ENCODE measurements at places on chromosomes 7 and 10.

DNA sequence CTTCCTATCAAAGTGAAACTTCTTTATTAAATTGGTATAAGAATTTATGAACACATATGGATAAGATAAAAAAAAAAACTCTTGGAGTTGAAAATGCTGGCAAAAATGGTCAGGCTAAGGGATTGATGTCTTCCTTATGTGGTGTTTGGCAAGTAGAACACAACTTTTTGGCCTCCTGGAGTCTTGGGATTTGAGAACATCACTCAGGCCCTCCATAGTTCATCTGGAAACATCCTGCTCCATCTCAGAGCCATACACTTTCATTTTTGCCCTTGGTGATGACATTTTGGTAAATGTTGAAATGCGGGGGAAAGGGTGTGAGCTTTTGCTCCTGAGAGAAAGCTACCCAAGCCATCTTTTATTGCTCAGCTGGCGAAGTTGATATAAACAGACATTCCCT lies 27.5 kb upstream of the BTBD16 start:
- DNase-seq: no peak

- peak; percentile 13 for DNase-seq
Observed at GRCh38 chr7:117164620-117165019, 158.2 kb downstream of the WNT2 start.

DNA sequence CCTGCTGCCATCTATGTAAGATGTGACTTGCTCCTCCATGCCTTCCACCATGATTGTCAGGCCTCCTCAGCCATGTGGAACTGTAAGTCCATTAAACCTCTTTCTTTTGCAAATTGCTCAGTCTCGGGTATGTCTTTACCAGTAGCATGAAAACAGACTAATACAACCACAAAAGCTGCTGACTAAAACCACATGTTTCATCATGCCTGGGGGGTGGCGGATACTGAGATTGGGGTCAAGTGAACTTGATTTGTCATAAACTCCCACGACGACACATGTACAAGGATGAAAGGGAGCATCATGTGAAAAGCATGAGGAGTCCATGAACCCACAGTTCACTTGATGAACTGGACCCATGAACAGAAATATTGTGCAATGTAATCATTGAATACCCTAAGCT lies 134.9 kb upstream of the ANK3 start:
- DNase-seq: peak; percentile 50

GRCh38 chr10:3781468-3782145 lies 3.4 kb downstream of the KLF6 start:
- DNase-seq: peak; percentile 74

DNA sequence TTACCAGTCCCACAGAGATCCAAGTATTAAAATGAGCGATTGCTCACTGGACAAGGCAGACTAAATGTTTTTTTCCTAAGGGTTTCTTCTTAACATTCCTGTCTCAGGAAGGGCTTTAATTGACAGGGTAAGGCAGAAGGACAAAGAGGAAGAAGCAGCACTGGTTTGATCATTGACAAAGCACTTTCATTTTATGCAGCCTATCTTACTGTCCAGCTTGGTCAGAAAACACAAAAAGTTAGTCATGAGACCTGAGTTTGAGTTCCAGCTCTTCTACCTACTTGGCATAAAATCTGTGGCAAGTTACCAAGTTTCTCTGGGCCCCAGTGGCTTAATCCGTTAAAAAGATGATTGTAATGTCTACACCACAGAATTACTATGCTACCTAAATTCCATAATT lies 458.5 kb downstream of the GFRA1 start:
- DNase-seq: no peak

DNA sequence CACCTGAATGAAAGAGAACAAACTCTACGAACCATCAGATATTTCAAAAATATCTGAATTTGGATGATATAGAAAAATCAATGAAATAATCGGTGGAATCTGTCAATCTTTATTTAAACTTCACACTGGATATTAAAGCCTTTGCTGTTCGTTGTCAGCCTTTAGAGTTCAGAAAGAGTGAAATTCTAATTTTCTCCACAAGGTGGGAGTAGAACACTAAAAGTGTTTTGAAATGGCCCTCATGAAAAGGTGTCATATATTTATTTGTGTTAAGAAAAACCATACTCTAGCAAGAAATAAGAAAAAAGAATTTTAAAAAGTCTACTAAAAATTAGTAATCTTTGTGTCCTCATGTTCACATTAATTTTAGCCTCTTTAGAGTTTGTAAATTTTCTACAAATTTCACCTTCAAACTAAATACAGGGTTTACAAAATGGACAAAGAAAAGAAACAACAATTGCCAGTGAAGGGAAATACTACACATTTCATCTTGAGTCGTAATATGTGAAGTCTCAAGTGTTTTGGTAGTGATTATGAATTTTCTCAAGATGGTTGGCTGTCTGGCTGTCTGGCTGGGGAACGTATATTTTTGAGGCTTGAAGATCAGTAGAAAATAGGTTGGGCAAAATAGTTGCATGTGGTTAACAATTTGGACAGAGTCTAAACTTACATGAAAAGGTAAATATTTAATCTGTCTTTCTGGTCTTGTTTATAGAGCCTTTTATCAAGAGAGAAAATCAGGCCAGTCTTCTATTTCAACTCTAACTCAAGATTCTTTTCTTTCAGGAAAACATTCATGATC lies 43.7 kb downstream of the DNAJB9 start:
- DNase-seq: peak; percentile 46

DNA sequence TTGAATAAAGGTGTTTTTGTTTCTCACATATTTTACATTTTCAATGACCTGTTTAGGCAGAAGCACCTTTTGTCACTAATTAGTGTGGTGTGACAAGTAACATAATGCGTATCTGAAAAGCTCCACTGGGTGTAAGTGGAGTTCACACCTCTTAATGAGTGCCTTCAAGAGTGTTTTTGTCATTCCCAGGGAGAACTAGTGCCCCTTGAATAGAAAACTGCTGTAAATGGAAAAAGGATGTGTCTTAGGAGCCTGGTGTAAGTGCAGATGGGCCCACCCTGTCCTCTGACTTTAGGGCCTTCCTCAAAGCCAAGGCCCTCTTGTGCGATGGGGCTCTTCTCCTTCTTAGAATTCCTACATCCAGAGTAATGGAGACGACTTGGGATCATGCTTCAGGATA lies 170.0 kb downstream of the MGMT start:
- no peak for DNase-seq

GRCh38 chr7:100517305-100517704 lies 21.7 kb upstream of the AGFG2 start:
- no peak for DNase-seq

- DNase-seq: peak; percentile 87
Observed at GRCh38 chr7:48298779-48299178, 127.5 kb downstream of the ABCA13 start.

DNA sequence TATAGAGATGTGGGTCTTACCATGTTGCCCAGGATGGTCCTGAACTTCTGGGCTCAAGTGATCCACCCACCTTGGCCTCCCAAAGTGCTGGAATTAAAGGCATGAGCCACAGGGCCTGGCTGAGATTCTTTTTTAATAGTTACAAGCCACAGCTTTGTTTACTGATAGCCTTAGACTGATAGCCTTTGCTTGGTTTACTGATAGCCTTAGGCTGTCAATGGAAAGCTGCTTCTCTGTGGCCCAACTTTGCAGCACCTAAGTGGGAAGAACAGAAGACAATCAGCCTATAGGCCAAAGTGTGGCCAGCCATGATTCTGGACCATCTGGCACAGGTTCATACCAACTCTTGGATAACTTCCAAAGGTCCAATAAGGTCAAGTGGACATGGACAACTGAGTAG lies 24.1 kb upstream of the CDCA7L start:
- DNase-seq: no peak

DNA sequence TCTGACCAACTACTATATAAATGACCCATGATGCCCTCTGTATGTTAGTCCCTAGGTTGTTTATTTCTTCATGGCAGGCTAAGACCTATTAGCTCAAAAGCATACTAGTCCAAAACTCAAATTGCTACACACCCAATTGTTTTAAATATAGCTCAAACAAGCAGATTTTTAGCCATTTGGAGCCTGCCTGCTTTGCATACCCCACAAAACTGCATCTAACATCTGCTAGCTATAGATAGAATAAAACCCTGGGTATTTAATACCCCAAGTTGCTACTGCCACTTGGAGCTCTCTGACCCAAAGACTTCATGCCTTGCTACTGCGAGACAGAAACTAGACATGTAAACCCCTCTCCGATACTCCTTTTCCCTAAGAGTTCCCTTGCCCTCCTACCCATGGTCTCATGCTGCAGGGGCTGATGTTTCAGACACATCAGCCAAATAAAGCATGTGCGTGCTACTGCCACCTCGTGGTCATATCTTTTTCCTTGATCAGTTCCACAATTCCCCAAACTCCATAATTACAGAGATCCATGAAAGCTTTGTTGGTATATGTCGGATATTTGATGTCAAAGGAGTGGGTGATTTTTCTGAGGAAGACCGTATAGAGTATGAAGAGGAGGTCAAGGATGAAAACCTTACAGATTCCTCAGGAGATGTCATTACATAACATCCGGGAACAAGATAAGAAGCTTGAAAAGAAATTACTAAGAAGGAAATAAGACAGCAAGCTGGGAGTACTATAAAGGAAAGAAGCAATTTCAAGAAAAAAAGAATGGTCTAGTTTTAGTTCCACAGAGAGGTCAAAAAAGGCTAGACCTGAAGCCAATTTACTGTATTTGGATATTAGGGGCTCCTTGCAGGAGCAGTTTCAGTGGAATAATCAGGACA lies 386.6 kb downstream of the SH2D4B start:
- peak; percentile 42 for DNase-seq

- DNase-seq: peak; percentile 10
Observed at GRCh38 chr7:158374586-158374985, 213.0 kb downstream of the PTPRN2 start.

DNA sequence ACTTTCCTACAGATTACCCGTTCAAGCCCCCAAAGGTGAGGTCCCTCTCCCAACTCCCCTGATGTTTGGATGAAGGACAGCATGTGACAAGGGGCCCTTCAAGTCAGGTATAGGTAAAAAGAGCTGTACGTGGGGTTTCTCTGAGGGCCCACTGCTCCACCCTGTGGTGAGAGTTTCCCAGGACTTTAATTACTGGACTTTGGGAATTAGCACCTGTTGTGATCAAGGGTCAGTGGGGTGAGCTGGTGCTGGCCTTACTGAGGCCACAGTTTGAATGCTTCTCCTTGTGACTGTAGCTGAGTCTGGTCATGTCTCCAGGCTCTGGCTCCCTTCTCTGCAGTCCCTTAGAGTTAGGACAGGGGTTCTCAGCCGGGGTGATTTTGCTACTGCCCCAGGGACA lies 16.8 kb downstream of the UBE2D4 start:
- DNase-seq: no peak

GRCh38 chr7:26691406-26691805 lies 173.0 kb downstream of the SKAP2 start:
- DNase-seq: no peak

DNA sequence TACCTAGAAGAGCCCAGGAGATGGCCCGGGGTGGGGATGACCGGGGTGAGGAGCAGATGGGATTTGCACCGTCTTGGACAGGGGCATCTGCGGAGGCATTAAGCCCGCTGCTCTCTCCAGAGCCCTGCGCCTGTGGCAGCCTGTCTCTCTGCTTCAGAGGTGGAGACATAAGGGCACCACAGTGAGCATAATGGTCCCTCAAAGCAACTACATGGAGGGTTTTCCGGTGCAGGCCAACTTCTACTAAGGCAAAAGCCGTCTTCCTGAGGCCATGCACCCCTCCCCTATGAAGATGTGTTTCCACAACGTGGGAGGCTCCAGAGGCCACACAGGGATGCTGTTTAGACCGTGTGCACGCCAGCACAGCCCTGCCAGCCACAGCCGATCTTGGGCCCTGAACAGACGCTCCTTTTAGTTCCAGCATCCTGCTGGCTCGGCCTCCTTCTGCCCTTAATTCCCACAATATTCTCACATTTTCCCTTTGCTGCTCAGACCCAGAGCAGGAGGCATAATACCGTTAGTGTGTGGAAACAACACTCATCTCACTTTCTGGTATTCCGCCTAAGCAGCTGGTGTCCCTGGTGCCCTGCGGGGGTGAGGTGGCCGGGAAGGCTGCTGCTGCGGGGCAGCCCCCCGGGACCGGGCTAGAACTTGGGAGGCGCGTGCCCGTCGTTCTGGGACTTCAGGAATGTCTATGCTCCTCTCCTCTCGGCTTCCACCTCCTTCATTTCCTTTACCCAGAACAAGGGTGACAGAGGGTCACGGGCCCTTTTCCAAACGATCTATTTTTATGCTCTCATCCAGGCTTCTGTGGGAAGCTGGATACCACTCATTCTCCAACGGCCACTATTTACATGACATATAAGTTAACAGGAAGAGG lies 266.9 kb downstream of the TNS3 start:
- peak; percentile 91 for DNase-seq

DNA sequence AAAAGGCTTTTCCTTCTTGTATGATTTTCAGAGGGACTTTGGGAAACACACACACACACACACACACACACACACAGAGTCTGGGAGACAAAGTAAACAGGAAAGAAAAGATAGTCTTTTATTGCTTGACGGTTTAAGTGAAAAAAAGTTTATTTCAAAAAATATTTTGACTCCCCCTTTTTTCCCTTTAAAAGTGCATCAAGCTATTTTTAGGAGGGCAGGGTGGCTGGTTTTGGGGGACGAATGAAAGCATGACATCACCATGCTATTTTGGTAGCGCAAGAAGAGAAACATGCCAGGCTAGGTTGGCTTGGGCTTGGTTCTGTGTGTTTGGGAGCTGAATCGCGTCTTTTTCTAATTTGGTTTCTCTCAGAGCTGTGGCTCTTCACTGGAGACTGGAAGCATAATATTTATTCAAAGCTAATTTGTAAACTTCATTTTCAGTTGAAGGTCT lies 129.2 kb downstream of the BAMBI start:
- no peak for DNase-seq

- peak; percentile 80 for DNase-seq
Observed at GRCh38 chr10:32417911-32418547, 27.9 kb upstream of the CCDC7 start.

GRCh38 chr7:102860351-102860811 lies 52.4 kb upstream of the LRRC17 start:
- peak; percentile 82 for DNase-seq

GRCh38 chr10:65805993-65806392 lies 1119.8 kb upstream of the LRRTM3 start:
- no peak for DNase-seq

- peak; percentile 65 for DNase-seq
Observed at GRCh38 chr10:130301021-130301892, 165.1 kb downstream of the GLRX3 start.

DNA sequence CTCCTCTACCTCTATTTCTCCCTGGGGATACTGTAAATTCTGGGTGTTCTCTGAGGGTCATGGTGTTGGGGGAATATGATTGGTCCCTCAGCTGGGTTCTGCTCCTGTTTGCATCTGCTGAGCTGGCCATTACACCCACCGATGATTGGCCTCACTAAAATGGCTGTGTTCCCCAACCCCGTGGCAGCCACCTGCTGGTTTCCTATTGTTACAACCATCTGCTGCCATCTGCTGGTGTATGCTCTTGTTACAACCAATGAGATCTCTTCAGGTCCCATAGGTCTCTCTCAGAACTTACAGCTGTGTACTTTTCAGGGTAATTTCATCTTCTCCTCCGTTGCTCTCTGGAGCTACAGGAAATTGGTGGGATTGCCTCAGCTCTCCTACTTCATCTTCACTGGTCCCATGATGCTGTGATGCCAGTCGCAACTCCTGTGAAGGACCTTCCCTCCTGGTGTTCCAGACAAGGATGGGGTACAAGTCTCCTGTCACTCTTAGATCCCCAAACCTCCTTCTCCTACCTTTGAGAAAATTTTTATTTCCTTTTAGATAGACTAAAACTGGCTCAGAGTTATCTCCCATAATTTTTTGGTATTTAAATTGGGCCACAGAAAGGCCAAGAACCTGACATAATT lies 303.5 kb upstream of the SMIM30 start:
- peak; percentile 78 for DNase-seq

Measured in fibroblast of skin of back (primary cell).